ENCODE measurements at places on chromosomes 7 and 10.

DNA sequence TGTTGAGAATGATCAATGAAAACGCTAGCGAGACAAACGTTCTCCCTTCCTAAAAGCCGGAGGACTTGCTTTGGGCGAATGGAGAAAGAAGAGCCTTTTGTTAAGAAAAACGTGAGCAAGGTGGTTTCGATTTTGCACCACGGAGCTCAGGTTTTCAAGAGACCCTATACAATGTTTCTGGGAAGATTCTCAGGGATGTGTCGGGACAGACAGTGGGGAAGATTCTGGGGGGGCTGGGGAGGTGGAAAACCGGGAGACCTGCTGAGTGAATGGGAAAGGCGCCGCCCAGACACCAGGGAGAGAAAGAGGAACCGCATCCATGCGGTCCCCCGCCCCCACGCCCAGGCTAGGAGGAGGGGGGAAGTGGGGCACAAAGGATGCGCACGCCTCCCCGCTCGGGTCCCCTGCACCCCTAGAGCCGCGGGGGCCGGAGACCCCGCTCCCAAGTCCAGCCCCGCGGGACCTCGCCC lies 745 bp downstream of the YWHAG start:
- peak; percentile 48 for DNase-seq

GRCh38 chr7:107742678-107743566 lies 1.0 kb upstream of the CBLL1 start:
- no peak for DNase-seq

DNA sequence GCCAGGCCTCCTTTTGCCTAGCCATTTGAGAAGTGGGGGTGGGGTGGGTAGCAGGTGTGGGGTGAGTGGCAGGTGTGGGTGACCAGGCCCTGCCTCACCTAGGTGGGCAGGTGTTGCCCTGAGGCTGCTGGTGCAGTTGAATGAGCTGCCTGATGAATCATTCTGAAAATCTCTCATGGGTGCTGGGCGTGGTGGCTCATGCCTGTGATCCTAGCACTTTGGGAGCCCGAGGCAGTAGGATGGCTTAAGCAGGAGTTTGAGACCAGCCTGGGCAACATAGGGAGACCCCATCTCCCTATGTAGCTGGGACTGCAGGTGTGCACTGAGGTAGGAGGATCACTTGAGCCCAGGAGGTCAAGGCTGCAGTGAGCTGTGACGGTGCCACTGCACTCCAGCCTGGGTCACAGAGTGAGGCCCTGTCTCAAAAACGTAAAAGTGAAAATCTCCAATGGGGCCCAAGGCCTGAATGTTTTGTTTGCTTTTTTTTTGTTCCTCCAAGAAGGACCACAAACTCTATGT lies 17.7 kb downstream of the TSPAN14 start:
- DNase-seq: no peak

- DNase-seq: no peak
Measured at GRCh38 chr7:70657989-70658632, 473.8 kb upstream of the GALNT17 start.

DNA sequence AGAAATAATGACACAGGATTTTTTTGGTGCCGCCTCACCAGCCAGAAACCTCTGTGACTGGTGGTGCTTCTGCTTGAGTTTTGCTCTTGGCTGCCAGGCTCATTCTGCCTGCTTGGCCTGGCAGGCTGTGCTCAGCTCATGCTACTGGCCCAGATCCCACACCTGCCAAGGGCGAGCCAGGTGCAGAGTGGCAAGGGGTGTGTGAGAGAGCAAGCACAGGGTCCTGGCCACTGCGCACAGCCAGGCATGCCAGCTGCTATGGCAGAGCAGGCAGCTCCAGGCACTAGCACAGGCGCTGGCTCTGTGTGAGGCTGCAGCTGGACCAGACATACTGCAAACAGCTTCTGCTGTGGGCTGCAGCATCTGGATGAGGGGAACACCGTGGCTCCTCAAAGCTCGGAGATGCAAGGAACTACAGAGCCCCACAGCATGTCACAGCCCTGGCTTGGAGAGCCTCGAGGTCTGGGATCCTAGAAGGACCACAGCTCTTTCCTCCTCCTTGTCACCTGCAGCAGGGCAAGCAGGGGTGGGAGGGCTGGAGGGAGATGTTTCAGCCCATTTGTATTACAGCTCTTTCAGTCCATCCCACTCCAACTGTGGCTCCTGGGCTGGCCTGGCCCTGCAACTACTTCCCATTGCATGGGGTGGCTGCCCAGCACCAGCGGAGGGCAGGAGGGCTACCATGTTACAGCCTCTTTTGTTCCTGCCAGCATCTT lies 313.4 kb upstream of the SEMA3C start:
- DNase-seq: no peak

DNA sequence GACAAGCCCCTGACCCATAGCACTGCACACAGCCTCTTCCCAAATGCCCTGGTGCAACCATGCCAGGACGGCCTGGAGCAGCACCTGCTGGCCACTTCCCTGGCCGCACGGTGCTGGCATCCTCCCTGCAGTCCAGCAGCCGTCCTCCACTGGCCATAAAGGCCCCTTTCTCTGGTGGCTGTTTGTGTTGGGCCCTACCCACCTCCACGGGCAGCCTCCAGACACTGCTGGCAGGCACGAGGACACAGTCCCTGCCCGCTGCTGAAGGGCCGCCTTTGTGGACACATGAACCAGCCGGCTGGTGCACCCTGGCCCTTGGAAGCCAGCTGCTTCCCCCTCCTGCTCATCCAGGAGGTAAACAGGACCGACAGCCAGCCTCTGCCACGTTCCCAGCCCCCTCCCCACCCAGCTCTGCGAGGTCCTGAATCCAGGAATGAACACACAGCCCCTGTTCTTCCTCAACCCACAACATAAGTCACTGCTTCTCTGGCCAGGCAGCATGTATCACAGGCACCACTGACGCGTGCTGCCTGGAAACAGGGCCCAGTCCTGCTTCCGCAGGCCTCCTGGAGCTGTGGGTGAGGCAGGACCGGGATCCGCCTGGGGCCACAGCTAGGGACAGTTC lies 43.8 kb downstream of the SPOCK2 start:
- DNase-seq: no peak

- no peak for DNase-seq
Measured at GRCh38 chr7:39073432-39073831, 95.7 kb downstream of the POU6F2 start.
